ENCODE measurements at places on chromosomes 12 and 14.

DNA sequence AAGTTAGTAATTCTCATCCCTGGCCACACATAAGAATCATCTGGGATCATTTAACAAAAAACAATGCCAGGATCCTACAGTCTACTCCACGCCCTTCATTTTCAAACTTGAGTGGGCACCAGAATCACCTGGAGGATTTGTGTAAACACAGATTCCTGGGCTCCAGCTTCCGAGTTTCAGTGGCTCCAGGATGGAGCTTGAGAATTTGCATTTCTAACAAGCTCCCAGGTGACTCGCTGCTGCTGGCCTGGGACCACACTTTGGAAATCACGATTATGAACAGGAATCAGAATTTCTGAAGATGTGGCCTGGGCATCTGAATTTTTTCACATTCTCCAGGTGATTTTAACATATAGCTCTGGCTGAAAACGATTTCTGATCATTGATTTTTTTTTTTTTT, 234.8 kb downstream of the CACNA1C start:
- no peak for DNase-seq

- no peak for DNase-seq
Measured at GRCh38 chr12:94267537-94267872, 119.1 kb downstream of the PLXNC1 start.

- DNase-seq = no peak
Measured at GRCh38 chr12:6310771-6311610, 509 bp downstream of the PLEKHG6 start.

- DNase-seq = no peak
Measured at GRCh38 chr14:28709571-28710305, 56.8 kb upstream of the FOXG1 start.

GRCh38 chr12:25269701-25270100, 19.0 kb upstream of the KRAS start:
- DNase-seq = no peak

DNA sequence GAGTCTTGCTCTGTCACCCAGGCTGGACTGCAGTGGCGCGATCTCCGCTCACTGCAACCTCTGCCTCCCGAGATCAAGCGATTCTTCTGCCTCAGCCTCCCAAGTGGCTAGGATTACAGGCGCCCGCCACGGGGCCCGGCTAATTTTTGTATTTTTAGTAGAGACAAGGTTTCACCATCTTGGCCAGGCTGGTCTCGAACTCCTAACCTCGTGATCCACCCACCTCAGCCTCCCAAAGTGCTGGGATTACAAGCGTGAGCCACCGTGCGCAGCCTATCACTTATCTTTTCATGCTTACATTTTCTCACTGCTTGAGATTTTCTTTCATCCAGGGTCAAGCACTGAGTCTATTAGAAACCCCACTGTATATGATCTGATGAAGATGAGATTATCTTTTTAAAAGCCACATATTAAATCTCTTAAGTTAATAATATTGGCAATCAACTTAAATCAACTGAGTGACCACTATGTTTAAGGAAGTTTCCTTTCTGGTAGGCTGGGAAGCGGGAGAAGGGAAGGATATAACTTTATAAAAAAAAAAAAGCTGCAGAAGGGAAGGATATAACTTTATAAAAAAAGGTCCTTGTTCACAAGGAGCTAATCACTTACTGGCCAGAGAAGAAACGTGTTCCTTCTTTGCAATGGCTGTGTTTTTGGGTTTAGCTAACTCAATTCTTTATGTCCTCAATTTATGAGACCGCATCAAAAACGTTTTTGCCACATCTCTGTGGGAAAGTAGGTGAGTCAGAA, 1.3 kb upstream of the MDM2 start:
- no peak for DNase-seq

DNA sequence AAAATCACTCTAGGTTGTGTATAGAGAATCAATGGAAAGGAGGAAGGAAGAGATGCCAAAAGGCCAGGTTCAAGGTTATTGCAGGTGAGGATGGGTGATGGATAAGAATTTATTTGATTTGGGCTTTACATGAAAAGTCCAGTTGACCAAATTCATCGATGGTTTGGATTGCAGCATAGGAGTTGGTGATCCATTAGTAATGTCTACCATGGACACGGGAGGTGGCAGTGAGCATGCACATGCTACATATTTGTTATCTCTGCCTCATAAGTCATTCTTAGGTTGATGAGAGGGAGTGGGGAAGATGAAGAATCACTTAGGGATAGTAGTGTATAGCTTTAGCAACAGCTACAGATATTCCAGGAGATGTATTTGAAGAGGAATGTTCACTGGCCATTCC, 211.4 kb downstream of the PHETA1 start:
- no peak for DNase-seq

GRCh38 chr14:50070840-50071548, 45.4 kb downstream of the VCPKMT start:
- no peak for DNase-seq

DNA sequence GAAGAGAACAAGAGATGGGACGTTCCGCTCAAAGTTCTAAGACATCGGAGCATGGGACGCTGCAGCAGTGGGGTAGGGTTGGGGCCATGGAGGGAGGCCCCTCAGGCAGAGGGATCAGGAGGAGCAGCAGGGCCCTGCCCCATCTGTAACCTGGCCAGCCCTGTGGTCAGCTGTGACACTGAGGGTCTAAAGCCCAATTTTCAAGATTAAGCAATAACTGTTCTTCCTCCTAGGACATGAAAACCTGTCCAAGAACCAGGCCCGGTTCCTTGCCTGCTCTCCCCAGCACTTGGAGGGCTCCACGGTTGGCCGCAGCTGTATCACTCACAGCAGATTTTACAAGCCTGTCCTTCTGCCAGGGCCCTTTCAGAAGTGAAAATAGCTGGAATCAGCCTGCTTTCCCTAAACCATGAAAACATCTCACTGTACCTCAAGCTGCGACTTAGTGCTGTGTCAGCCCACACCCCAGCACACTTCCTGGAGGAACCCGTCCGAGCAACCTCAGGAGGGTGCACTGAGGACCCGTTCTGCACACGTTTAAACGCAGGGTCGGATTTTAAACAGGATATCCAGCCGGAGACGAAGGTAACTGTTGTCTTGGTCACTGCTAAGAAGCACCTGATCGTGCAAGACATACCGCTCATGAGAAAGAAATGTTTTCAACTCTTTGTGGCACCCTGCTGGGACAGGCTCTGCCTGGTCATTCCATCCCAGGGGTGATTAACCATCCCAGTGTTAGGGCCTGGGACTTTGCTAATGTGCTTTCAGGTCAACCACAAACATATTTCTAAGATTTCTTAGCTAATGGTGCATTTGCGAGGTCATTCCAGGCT, 201.9 kb upstream of the DIO3 start:
- DNase-seq = no peak

- no peak for DNase-seq
Measured at GRCh38 chr12:65331456-65331855, 53.0 kb downstream of the MSRB3 start.

GRCh38 chr14:63523735-63524426, 19.3 kb downstream of the PPP2R5E start:
- DNase-seq = no peak

DNA sequence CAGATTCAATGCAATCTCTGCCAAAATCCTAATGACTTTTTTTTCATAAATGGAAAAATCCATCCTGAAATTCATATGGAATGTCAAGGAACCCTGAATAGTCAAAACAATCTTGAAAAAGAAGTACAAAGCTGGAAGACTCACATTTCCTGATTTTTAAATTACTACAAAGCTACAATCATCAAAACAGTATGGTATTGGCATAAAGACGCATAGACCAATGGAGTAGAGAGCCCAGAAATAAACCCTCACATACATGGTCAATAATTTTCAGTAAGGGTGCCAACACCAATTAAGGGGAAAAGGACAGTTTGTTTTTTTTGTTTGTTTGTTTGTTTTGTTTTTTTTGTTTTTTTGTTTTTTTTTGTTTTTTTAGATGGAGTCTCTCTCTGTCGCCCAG, 4.6 kb upstream of the RD3L start:
- no peak for DNase-seq

- DNase-seq = no peak
Measured at GRCh38 chr12:31031951-31032335, 41.7 kb upstream of the DDX11 start.

GRCh38 chr14:67441256-67441655, 29.3 kb upstream of the PLEK2 start:
- DNase-seq = no peak

GRCh38 chr12:58310809-58311622, 369.6 kb downstream of the ATP23 start:
- DNase-seq = no peak

GRCh38 chr12:112828541-112828940, 37.0 kb downstream of the RPH3A start:
- DNase-seq = no peak

DNA sequence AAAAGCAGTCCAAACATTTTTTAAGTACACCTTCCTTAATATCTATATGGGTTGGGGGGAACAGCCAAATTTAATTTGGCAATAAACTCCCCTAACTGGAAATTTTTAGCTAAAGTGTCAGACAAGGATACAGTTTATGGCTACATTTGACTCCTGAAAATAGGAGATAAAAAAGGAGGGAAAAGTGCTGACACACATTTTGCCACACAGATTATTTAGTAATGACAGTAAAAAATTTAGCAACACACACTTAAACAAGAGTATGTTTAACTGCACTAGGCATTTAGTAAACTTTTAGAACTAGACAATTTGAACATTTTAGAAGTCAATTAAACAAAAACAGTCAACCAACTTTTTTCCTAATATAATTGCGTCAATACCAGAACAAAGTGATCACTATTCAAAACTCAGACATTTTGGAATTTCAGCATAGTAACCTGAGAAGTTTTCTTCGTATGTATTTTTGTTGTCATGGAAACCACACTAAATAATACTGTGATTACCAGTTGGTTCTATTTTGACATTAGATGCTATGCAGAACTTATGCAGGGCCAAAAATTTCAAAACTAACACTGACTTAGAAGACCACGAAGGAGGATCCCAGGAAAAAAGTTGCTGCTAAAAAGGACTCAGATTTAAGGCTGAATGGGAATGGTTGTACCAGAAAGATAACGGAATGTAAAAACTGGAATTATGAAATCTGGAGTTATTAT, 13.4 kb downstream of the GMFB start:
- no peak for DNase-seq

DNA sequence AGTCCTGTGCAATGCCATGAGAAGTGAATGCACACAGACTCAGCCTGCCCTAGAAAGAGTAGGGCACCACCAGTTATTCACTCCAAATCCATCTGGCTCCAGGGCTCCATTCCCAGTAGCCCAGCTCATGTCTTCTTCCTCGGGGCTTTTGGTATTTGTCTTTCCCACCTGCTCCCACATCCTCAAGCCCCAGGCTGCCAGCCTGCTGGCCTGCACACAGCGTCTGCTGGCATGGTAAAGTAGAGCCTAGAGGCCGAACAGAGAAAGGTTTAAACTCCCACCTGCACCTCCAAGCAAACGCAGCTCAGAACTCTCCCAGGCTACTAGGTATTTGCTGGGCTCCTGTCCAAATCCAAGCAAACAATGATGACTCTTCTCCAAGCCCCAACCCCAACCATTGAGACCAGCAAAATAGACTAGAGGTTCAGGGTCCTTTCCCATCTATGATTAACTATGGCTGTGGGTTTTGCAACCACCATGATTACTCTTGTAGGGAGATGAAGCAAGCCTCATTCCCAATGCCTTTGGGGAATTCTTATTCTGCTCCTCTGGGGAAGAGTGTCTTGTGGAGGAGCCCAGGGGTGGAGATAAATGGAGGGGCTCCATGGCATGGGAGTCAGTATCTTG, 5.2 kb upstream of the VDR start:
- DNase-seq = no peak

- DNase-seq = no peak
Measured at GRCh38 chr12:125178222-125178621, 113.0 kb downstream of the AACS start.

DNA sequence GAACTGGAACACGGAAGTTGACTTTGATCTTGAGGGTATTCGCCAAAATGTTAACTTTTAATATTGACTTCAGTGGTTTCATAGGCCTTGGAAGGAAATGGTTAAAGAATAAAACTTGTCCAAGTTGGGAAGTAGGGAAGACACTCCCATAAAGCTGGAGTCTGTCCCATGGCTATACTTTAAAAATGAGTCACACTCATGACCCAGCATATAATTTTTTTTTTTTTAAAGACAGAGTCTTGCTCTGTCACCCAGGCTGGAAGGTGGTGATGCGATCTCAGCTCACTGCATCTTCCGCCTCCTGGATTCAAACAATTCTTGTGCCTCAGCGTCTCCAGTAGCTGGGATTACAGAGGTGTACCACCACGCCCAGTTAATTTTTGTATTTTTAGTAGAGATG, 19.6 kb downstream of the TMPRSS12 start:
- DNase-seq = no peak

DNA sequence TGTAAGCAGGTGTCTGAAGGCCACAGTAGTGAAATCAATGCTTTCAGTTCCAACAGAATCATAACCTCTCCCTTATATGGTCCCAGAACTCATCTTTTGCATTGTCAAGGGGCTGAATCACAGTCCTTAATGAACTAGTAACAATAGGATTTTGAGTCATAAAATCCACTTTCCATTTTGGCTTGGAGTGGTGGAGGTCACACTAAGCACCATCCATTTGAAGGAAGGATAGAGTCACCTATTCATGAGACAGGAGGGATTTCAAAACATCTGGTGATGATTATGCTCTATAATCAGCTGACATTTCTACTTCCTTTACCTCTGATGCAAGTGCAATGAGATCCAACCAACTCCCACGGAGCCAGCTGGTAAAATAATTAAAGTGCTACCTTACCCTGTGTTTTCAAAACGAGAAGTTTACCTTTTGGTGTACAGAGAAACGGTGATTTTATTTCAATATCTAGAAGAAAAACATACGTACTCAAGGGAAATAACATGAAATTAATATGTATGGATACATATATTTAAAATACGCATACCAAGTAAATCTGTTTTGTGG, 59.1 kb downstream of the TMEM132D start:
- DNase-seq = no peak

- no peak for DNase-seq
Measured at GRCh38 chr12:49109641-49110463, 795 bp downstream of the LMBR1L start.

DNA sequence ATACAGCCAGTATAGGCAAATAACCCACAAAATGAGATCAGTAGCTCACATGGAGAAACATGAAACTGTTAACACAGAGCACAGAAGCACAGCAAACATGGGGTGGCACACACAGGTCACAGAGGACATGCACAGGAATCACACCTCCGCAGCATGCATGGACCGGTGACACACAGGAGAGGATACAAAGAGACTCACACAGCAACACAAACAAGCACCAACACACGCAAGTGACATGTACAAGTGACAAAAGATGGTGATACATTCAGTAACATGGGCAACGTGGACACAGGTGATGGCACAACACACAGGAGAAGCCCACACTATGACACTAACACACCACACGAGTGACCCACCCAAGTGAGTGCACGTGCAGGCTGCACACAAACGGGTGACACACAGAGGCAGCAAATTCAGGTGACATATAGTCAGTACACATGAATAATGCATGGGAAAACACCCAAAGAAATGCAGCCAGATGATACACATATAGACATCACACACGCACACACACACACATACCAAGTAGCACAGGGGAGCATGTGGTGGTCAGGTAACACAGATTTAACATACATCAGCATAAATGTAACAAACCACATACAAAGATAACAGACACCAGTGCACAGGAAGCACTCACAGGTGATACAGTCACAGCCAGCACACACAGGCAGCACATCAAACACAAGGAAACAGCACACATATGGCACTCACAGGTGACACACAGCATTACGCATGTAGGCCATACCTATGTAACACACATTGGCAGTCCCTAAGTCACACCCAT, 216.0 kb upstream of the SFSWAP start:
- DNase-seq = no peak

GRCh38 chr12:111442301-111443045, 36.8 kb downstream of the SH2B3 start:
- DNase-seq = no peak

Data from neural crest cell (in vitro differentiated cells).